ENCODE measurements at places on chromosomes 2 and 18.

GRCh38 chr2:28437918-28438317 is 45.3 kb downstream of the FOSL2 start:
- no peak for DNase-seq

GRCh38 chr2:37627710-37628109 is 43.7 kb downstream of the CDC42EP3 start:
- no peak for DNase-seq

GRCh38 chr2:238989484-238989883 is 141.6 kb downstream of the TWIST2 start:
- no peak for DNase-seq

GRCh38 chr2:221097568-221097915 is 474.6 kb downstream of the EPHA4 start:
- DNase-seq: no peak

GRCh38 chr2:127735044-127735443 is 33.7 kb downstream of the SFT2D3 start:
- DNase-seq: no peak

DNA sequence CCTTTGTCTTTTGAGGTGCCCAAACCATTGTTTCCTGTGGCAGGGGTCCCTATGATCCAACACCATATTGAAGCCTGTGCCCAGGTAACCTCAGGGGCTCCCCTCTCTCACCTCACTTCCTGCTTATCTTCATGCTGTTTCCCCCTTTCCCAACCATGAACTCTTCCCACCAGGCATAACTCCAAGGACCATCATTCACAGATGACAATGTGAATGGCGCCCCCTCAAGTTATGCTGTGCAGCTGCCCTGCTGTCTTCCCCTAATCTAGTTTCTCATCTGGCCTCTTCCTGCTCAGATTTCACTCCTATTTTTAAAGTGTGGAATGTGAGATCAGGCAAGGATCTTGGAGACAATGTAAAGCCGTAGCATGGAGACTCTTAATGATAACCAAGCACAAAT is 1.4 kb downstream of the GMPPA start:
- DNase-seq: no peak

GRCh38 chr18:75316826-75317225 is 106.2 kb downstream of the TSHZ1 start:
- DNase-seq: no peak

DNA sequence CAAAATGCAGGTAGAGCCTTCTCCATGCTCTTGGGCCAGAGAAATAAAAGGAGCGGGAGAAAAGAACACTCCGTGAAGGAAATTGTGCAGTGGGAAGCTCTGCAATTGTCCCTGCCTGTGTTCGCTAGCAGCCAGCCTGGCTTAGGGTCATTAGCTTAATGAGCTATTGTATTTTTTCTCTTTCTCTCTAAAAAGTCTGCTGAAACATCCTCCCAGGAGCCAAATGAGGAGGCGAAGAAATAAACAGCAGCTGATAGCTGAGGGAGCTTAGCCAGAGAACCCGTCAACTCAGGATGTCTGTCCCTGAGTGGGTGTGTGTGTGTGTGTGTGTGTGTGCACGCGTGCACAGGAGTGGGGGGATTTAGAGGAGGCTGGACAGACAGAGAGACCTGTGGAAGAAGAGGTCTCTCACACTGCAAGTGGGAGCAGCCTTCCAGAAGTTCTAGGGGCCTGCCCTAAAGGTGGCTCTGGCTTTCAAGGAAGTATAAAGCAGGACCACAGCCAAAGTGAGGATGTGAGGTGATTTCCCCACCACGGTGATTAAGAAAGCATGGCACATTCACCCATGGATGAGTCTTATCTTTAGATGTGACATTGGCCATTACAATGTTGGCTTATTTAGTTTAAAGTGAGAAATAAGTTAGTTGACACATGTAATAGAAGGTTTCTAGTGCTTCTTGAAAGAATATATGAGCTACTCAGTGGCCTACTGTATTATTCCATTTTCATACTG is 690.4 kb downstream of the RNF144A start:
- no peak for DNase-seq

DNA sequence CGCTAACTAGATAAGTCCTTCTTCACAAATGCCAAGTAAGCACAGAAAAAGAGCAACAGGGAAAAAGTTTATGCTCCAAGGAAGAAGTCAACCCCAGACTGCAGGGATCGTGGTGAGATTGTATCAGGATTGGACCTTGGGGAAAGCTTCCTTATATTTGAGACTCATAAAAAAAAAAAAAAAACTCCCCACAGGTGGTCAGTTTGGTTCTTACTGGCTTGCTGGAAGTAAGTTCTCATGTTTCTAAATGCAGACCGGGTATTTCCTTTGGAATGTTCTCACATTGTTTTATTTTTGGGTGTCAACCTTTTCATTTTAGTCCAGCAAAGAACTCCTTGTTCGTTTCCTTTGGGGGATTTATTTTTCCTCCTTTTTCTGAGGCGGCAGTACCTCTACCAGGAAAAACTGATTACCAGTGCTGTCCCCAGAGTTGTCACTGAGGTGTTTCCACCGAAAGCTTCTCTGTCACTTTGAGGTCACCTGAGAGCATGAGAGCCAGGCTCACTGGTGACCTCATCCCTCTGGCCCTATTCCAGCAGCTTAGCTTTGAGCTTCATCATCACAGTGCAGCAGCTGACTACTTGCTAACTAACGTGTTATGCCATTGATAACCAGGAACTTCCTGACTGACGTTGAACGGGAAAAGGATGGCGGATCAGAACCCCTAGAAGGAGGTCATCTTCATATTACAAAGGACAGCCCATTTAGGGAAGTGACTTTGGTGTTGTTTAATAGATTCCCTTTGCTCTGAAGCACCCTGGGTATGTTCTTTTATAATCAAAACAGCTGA is 16.8 kb upstream of the ATP8B1 start:
- DNase-seq: no peak

GRCh38 chr2:227939271-227940027 is 68.0 kb downstream of the DAW1 start:
- no peak for DNase-seq

GRCh38 chr18:3540805-3541548 is 91.0 kb downstream of the TGIF1 start:
- DNase-seq: no peak

- no peak for DNase-seq
Observed at GRCh38 chr2:154439156-154439555, 259.3 kb upstream of the KCNJ3 start.

GRCh38 chr2:206531996-206532543 is 88.7 kb downstream of the ADAM23 start:
- DNase-seq: no peak

- DNase-seq: no peak
Observed at GRCh38 chr18:30175061-30175574, 867.4 kb downstream of the DSC3 start.

DNA sequence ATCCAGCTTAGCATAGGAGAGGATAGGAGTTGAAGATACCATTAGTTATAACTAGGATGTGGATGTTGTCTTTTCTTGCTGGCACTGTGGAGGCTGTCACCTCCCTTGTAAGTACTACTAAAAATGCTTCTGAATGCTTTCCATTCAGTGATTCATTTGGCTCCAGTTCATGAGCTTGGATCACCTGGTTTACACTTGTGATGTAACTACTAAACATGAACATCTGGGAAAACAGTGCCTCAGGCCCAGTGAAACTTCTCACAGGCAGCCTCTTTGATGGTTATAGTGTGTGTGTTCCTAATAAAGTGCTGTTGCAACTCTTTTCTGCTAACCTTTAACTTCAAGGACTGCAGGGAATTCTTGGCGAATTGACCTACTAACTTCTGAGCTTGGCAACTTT is 13.0 kb upstream of the SLC9A2 start:
- DNase-seq: no peak

DNA sequence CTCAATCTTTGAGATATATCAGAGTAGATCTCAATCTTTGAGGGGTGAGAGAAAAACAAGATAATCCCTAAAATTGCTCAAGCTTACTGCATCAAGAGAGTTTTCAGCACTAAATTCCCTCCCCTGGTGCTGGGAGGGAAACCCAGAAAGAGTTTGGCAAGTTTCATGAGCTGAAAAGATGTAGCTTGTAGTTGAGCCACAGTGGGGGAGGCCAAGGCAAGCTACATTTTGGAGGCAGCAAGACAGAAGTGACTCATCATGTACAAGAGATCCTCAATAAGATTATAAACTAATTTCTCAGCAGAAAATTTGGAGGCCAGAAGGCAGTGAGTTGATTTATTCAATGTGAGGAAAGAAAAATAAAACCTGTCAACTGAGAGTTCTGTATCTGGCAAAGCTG is 308.2 kb downstream of the PIEZO2 start:
- DNase-seq: no peak

- DNase-seq: no peak
Observed at GRCh38 chr2:189024901-189025618, 50.9 kb downstream of the COL3A1 start.

DNA sequence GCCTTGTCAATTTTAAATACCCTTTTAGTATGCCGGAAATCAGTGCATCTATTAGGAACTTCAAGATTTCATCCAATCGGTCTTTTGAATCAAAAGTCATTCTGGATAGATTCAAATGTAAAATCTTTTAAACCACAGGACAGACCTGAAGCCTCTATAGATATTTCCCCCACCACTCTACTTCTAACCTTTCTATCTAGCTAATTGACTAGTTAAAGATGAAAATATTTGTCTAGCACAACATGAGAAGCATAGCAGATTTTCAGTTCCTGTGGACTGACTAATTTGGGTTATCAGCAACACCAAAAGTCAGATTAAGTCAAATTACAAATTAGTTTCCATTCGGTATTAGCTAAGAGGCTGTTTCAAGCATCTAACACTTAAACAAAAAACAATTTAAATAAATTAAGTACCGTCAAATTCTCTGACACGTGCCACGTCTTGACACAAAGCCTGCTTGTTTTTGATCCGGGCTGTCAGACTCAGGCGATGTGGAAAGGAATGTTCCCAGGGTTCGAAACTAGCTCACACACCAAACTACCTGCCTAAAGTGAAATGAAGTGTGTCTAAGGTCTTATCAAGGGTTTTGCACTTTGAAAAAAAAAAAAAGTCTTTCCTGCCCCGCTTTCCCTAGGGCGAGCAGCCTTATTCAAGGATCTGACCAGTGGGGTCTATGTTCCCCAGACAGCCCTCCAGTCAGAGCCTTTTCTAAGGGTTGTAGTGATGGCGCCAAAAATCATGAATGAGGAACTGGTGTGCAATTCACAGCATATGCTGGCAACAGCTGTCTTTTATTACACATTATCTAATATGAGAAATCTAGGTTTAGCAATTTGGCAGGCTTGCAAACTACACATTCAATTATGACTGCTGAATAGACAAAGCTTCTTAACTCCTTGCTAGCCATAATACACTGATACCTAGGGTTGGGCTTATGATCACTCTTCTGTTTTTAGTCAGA is 4.7 kb downstream of the CYTIP start:
- DNase-seq: no peak

- no peak for DNase-seq
Observed at GRCh38 chr2:26716769-26717168, 24.2 kb downstream of the KCNK3 start.

DNA sequence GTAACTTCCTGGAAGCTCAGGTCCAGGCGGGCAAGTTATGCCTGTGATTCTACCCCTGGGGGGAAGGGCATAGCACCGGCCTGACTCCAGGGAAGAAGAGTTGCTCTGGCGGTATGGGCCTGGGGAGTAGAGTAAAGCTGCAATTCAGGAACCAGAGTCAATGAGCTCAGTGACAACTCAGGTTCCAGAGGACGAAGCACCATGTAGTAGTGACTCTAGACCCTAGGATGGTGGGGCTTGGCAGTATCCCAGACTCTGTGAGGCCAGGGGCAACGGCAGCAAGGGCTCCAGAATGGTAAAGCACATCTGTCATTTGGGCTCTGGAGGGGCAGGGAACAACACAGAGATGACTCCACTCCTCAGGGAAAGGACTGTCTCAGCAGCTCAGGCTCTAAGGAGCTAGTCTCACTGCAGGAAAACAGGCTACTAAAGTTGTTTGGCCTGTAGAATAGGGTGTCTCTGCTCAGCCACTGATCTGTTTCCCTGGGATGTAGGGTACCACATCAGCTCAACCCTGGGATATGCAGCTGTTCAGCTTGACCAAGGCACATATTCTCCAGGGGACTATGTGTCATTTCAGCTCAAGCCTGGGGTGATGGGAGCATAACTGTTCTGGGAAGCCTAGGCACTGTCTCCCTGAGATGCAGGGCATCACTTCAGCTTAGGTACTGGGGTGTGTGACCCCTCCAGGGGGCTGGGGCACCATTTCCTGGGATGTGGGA is 36.2 kb upstream of the RHOB start:
- no peak for DNase-seq

GRCh38 chr2:129645335-129645734 is 334.1 kb upstream of the RAB6C start:
- DNase-seq: no peak

DNA sequence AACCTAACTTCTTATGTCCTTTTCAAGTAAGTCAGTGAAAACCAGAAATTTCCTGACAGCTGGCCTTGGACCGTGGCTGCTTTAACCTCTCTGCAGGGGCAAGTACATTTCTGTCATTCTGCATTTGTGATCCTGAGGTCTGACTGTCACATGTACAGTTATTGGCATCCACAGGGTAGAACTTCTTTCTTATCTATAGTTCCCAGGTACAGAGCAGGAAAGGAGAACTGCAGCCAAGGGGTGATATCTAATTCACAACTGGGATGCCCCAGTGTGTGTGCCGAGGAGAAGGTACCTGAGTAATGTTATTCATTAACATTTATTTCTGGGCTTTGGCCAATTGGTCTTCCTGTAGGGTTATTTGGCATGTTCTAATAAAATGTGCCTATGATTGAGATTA is 468.9 kb downstream of the PARD3B start:
- DNase-seq: no peak

DNA sequence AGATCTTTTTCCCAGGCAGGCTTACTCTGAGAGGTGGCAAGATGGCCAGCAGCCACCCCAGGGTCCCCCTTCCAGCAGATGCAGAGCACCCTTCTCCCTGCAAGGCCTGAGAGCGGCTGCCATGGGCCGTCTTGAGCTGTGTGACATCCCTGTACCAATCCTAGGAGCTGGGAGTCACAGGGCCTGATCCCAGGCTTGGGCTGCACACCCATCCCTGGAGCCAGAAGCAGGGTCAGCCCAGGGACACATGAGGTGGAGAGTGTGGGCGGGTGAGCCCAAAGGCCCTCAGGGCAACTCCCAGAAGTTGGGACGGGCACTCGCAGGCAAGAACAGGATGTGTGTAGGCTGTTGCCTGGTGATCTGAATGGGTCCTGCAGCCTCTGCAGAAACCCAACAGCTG is 40.5 kb downstream of the CROCC2 start:
- no peak for DNase-seq

DNA sequence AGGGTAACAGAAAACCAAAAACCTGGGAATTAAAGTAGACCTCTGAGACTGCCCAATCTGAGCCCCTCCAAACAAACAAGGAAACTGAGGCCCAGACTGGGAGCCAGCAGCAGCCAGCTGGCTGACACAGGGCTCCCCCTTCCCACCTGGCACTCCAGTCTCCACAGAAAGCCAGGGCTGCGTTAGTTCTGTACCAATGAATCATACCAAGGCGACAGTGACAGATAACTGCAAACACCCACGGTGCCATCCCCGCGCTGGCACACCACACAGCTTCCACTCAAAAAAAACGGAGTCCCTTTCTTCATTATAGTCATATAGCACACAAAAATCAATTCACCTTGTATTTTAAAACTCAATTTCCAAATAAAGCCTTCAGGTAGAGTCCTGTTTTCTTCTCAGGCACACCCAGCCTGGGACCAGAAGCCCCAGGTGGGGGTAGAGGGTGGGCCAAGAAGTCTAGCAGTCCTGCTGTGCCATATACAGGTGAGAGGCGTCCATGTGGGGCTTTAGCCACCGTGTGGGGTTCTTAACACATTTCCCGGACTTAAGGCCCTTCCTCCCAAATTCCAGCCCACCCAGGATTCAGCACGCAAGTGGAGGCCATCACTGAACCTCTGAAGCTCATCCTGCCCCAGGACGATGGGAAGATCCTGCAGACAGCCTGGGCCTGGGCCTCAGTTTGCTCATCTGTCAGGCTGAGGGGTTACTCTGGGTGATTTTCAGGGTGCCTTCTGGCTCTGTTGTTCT is 1.2 kb downstream of the PER2 start:
- DNase-seq: no peak

All from stimulated activated CD8-positive, alpha-beta memory T cell treated with anti-CD3 and anti-CD28 coated beads, Interleukin-7, amount 100 ng/mL, for 1 hour (primary cell).